ENCODE measurements at places on chromosomes 16 and 17.
A peak's percentile ranks its signal among the peaks of the same experiment; 100 is the strongest.

GRCh38 chr16:27366687-27367460 is 35.1 kb upstream of the IL21R start:
- DNase-seq = no peak

GRCh38 chr16:70391881-70392481 is 45.3 kb downstream of the DDX19A start:
- no peak for DNase-seq

- peak; percentile 62 for DNase-seq
Measured at GRCh38 chr17:7651665-7652387, 1.1 kb downstream of the ATP1B2 start.

DNA sequence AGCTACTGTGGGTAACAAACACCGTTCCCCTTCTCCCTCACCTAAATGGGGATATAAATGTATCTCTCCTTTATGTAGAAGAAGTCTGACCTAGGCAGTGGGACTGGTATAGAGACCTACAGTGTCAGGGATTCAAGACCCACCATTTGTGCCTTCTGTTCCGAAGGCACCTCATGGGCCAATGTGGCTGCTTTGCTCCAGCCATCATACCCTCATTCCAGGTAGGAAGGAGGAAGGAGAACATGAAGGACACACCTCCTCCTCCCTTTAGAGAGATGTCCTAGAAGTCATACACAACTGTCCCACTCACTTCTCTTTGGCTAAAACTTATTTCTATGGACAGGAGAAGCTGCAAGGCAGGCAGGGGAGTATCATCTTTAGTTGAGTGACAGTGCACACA is 8.3 kb upstream of the CRISPLD2 start:
- DNase-seq = no peak

DNA sequence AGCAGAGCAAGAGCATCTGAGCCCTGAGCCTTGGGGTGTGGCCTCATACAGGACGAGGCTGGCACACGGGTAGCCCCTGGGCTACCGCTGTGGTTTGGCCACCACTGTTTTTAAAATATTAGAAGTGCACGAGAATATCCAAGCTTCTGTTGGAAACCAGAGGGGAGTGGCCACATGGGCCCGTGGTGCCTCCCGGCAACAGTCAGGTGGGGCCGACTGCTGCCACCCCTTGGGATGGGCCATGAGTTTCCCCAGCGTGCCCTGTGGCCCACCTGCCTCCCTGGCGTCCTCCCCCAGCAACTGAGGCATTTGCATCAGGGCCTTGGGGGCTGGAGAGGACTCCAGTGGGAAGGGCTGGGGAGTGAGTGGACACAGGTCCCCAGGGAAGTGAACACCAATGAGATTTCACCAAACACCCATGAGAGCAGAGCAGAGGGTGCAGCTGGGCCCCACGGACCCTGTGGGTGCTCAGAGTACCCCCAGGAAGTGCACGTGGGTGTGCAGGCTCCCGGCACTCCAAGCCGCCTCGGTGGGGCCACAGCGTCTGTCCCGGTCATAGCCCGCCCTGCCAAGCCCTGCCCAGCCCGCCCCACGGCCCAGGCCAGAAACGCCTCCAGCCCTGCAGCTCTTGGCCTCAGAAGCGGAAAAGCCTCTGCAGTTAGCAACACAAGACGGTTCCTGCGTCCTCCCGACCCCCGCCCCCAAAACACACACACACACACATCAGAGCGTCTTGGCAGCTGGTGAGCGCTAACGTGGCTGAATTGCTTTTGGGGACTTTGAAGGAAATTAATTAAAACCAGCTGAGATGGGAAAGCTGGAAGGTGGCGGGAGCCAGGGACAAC is 22.7 kb downstream of the ZNF469 start:
- peak; percentile 90 for DNase-seq

DNA sequence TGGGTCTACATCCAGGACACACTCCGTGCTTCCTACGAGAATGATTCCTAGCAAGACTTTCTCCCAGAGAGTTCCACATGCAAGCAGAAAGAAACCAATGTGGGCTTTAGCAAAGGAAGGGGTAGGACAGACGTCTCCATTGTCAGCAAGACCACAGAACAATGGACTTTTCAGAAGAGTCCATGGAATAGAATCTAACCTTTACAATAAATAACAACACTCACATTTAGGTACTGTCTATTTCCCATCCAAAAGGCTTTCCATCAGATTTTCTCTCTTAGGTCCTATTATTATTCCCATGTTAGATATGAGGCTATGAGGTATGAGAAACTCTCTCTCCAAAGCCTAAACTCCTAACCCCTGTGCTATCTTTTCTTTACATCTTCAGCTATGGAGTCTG is 360.9 kb downstream of the GRIN2A start:
- DNase-seq = no peak

GRCh38 chr16:30406795-30407101 is 658 bp upstream of the ZNF771 start:
- DNase-seq = no peak

GRCh38 chr16:86739808-86740207 is 161.5 kb downstream of the FOXL1 start:
- no peak for DNase-seq

DNA sequence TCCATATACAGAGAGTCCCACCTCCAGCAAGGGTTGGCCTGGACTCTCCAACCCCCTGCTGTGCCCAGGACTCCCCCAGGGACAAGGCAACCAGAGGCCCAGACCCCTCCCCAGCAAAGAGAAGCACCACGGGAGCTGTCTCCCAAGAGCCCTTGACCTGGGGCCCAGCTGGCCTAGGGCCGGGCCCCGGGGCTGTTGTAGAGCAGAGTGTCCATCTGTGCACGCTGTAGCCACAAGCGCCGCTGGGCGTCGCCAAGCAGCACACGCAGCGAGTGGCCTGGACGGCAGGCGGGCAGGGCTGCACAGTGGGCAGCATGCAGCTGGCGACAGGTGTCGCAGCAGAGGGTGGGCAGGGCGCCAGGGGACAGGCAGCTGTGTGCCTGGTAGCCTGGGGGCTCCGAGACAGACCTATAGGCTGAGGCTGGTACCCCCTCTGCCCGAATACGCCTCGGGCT is 4.3 kb downstream of the SPATA2L start:
- DNase-seq = peak; percentile 54

GRCh38 chr16:67429053-67429798 is 1.7 kb upstream of the HSD11B2 start:
- DNase-seq = no peak

DNA sequence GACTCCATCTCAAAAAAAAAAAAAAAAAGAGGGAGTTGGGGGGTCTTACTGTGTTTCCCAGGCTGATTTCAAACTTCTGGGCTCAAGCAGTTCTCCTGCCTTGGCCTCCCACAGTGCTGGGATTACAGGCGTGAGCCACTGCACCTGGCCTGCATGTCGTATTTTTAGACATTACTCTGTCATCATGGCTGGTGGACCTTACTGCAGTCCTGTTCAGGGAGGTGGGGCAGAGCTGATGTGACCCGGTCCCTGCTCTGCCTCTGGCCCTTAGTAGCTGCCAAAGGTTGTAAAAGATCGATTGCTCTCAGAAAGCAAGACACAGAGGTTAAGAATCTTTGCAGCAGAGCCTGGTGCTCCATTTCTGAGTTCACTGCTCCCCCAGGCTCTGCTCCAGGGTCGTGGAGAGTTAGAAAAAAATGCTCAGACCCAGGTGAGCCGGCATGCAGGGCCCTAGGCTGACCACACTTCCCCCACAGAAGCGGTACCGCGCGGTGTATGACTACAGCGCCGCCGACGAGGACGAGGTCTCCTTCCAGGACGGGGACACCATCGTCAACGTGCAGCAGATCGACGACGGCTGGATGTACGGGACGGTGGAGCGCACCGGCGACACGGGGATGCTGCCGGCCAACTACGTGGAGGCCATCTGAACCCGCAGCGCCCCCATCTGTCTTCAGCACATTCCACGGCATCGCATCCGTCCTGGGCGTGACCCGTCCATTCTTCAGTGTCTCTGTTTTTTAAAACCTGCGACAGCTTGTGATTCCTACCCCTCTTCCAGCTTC is 7.1 kb upstream of the LASP1NB start:
- no peak for DNase-seq

DNA sequence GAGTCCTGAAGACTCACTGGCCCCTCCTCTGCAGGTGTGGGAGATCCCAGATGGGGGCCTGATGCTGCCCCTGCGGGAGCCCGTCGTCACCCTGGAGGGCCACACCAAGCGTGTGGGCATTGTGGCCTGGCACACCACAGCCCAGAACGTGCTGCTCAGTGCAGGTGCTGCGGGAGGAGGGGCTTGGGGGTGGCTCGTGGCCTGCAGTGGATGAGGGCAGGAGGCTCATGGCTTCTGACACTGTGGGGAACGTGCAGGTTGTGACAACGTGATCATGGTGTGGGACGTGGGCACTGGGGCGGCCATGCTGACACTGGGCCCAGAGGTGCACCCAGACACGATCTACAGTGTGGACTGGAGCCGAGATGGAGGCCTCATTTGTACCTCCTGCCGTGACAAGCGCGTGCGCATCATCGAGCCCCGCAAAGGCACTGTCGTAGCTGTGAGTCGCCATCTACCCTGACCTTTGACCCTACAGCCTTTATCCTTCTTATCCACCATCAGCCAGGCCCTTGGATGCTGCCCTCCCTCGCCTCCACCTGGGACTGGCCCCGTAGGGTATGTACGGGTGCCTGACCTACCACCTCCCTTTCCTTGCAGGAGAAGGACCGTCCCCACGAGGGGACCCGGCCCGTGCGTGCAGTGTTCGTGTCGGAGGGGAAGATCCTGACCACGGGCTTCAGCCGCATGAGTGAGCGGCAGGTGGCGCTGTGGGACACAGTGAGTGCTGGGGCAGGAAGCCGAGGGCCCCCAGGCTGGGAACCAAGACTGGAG is 3.6 kb downstream of the CORO1A start:
- no peak for DNase-seq

DNA sequence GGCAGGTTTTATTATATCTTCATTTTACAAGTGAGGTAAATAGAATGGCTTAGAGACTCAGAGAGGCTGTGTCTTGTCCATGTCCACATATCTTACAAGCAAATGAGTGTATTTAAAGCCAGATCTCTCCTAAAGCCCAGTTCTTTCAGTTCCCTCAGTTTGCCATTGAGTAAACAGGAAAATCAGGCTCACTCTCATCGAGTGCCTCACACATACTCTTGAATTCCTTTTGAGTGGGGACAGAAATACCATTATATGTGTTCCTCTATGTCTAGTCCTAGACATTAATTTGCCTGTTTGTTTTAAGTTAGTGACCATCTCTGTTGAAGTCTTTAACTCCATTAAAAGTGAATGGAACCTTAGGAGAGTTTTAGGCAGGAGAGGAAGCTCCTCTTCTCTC is 40.1 kb downstream of the BPTF start:
- no peak for DNase-seq

GRCh38 chr17:60823515-60823914 is 145.9 kb downstream of the BCAS3 start:
- no peak for DNase-seq

DNA sequence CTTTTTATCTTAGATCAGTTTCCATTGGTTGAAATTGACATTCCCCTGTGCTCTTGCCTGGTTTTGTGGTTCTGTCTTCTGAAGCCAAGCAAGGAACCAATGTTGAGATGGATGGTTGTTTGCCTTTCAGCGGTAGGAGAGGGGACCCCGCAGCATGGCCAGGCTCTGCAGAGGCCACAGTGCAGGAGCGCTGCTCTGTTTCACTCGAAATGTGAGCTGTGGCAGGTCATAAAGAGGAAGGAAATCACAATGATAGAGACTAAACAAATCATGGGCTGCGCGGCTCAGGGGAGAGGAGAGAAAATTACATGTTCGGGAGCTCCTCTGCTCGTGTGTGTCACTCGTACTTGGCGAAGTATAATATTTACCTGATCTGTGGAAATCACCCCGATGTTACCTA is 148.2 kb downstream of the SNX29 start:
- no peak for DNase-seq
